ENCODE measurements at places on chromosomes 16 and 17.

DNA sequence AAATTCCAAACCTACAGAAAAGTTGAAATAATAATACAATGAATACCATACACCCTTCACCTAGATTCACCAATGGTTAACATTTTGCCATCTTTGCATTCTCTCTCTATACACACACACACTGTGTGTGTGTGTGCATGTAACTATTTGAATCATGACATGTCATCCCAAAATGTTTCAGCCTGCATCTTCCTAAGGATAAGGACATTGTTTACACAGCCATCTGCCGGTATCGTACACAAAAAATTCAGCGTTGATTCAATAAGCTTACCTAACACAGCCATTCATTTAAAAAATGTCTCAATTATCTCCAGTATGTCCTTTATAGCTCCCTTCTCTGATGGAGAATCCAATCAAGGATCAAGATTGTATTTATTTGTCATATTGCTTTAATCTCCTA lies 3.9 kb downstream of the MXRA7 start:
- DNase-seq, result no peak

DNA sequence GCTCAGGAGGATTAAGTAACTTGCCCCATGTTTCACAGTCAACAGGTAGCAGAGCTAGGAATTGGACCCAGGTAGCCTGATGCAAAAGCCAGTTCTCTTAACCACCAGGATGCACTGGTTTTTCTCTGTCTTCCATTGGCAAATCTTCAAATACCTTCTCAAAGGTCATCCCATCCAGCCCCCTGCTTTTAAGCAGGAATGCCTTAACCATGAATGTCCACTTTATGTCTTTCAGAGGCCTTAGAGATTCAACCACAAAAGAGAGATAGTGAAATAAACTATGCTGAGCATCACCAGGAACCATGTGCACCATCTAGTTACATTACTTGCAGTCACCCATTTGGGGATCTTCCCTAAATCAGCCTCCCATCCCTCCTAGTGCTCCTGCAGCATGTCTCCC lies 94.3 kb downstream of the C17orf67 start:
- DNase-seq, result no peak

DNA sequence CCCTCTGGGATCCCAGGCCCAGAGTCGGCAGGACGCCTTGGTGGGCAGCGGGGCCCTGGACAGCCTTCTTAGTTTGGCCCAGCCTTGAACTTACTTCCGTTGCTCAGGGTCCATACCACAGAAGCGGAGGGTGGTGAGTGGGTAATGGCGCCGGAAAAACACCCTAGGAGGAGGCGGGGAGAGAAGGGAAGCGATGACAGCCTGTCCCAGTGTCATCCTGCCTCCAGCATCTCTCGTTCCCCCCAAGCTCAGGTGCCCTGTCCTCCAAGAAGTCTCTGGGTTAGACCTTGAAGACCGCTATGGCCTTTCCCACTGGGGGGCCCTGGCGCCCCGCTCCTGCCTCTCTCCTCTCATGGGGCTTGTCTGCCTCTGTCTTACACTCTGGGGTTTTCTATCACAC lies 22.9 kb downstream of the TNS4 start:
- no peak for DNase-seq

DNA sequence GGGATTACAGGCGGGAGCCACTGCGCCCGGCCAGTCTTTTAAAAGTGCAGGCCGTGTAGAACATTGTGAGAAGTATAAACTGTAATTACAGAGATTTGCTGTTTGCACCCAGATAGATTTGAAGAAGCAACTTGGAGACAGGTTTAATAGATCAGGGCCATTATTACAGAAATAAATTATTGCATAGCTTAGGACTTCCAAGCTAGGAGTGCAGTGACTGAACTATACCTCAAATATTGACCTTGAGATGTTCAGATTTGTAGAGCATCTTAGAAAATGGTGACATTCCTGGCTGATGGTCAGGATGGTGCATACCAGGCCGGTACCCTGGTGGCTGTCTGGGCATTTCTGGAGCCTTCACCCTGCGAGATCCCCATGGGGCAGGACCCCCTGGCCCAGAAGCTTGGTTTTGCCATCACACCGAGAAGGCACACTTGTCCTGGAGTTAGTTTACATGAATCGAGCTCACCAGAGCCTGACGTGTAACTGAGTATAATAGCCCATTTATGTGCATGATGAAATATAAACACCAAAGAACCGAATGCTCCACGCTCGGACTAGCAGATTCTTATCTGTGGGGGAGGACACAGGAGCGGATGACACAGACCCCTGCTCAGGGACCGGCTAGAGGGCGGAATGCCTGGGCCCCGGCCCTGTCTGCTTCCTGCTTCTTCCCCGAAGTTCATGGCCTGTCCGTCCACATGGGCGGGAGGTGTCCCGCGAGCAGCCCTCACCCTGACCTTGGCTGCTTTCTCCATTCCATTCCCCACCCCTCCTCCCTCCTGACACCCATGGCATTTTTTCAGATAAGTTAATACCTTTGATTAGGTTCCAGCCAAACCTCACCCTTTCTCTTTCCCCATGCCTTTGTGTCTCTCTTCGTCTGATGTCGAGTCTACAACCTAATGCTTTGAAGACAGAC lies 32.1 kb downstream of the CCDC40 start:
- no peak for DNase-seq

DNA sequence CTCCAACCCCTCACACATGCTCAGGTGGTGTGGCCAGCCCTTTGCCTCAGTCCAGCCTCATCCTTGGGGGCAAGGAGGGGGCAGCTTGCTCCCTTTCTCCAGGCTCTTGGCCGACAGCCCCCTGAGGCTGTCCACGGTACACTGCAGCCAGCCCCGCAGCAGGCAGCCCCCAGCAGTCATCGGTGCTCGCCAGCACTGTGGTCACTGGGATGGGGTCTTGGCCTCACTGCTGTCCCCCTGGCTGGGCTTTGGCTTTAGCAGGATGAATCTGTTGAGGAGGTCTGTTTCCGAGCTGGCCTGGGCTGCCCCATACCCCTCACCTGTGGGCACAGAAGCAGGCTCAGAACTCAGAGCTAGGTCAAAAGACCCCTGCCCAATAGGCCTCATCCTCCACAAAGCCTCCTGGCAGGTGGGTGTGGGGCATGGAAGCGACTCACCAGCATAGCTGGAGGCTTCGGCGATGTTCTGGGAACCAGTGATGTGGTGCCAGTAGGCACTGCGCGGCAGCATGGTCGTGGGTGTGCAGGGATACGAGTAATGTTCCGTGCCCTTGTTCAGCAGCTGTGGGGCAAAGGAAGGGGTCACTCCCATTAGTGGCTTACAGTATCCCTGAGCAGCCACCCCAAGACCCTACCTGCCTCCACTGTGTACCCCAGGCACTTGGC lies 10.8 kb downstream of the POLR2C start:
- no peak for DNase-seq

- no peak for DNase-seq
Observed at GRCh38 chr17:31748881-31749280, 110.2 kb downstream of the COPRS start.

- no peak for DNase-seq
Observed at GRCh38 chr16:10564591-10564990, 15.8 kb downstream of the EMP2 start.

- DNase-seq, result no peak
Observed at GRCh38 chr17:59899099-59899498, 6.2 kb downstream of the RPS6KB1 start.

GRCh38 chr17:30832438-30833124 lies 815 bp downstream of the ATAD5 start:
- DNase-seq, result no peak

- no peak for DNase-seq
Observed at GRCh38 chr17:7846765-7847661, 7.9 kb upstream of the TMEM88 start.

DNA sequence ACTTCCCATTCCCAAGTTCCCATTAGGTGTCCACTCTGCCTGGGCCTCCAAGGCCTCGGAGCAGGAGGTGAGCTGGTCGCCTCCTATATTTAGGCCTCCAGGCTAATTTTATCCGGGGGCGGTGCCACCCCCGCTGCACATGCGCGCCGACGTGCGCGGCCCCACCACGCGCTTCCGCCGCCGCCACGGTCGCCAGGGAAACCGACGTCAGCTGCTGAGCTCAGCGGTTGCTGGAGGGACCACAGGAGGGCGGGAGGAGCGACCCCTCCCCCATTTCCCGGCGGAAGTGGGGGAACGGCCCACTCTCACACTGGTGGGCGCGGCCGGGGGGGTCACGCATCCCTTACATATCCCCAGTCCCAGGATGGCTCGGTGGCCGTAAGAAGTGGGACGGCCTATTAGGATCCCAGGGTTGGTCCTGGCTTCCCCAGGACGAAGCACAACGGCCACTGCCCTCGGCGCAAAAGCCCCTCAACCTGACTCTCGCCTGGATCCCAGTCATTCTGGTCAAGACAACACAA lies 1.0 kb downstream of the PER1 start:
- peak; percentile 88 for DNase-seq

DNA sequence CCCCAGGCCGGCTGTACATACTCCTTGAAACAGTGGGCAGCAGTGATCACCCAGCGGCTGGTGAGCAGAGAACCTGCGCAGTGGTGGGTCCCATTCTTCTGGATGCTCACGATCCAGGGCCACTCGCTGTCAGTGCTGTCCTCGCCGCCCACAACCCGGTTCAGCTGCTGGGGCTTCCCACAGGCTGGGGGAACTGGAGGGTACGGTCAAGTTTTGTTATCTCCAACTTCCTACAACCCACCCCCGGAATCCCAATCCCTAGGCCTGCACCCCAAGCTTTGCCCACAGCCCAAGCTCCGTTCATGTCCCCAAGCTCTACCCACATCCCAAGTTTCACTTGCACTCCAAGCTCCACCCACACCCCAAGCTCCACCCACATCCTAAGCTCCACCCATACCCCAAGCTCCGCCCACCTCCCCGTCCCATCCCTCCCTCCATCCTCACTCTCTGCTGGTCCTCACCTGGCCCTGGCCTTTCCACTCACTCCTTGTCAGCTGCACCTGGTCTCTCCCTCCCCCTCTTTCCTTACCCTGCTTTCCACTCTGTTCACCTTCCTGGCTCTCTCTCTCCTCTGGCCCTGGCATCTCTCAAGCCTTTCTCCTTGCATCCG lies 1.8 kb downstream of the PRSS22 start:
- DNase-seq, result no peak

DNA sequence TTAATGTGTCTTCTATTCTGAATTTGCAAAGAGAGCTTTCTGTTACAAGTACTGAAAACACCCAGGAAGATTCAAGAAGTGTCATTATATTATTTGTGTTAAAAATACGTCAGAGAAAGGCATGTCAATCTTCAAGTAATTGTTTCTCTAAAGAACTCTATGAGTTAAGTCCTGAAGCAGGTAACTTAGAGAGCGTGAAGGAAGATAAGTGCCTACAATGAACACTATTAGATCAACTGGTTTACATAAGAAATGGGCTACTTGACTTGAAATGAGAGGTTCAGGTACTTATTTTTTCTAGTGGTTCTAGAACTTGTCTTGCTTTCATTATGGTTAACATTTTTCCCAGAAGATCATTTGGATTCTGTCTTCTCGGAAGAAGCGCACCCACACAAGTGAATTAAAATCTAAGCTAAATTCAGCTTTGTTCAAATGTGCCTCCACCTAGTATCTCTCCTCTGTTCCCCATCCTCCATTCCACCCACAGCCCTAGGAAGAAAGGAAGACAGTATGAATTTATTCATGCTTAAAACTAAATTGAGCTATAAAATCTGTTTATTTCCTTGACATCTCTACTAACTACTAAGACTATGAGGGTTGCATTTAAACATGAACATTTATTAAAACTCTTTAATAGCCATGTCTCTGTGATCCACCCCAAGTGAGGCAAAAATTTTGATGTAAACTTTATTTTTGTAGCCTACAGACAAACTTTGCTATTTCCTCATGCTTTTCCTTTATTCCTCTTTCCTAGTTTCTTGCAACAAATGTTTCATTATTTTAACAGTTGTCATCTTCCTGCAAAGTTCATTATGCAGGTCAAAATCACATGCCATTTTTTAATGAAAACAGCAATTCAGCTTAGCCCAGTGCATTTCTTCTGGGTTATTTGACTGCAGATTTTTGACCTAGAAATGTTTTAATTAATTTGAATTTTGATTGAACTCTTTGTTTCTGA lies 206.8 kb downstream of the KCNJ2 start:
- DNase-seq, result no peak

- no peak for DNase-seq
Observed at GRCh38 chr17:71970312-71970711, 150.5 kb upstream of the SOX9 start.

DNA sequence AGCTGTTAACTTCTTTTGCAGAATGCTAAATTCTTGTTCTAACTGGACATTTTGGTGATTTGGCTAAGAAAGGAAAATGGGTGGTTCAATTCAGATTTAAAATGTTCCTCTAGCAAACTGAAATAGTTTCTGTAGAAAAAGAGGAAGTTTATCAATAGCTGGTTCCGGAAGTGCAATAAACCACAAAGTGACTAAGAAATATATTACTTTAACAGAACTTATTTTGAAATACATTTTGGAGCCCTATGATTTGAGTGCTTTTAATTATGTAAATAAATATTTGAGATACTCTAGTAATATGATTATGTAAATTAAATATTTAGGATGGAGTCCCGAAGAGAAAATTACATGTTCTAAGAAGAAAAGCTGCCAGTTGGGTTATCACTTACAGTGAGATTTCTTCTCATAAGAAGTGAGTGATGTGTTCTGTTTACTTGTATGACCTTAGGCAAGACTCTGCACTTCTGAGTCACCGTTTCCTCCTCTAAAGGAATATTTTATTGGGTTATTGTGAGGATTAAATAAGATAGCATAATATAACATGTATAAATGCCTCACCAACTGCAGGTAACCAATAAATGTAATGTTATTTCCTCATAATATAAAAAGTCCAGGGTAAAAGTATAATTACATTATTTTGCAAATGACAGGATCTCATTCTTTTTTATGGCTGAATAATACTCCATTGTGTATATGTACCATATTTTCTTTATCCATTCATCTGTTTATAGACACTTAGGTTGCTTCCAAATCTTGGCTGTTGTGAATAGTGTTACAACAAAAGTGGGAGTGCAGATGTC lies at the start of gene EVI2B:
EVI2B (minus strand) TSS at position 73 of the 800 bp plus-strand sequence. CDS start 8,445 bp downstream, outside the sequence.
- DNase-seq, result peak; percentile 26

DNA sequence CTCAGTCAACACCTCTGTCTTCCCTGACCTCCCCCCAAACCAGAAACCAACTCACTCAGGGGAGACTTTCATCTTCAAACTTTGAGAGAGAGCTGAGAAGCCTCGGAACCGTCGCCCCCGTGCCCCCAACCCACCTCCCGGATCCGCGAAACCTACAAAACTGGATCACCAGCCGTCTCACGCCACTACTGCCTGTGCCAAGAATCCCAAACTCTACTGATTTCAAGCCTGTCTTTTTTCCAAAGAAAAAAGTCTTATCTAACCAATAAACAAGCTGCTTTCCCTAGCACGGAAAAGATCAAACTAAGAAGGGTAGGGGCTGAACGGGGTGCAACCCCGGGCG lies 2.0 kb downstream of the AXIN2 start:
- no peak for DNase-seq

DNA sequence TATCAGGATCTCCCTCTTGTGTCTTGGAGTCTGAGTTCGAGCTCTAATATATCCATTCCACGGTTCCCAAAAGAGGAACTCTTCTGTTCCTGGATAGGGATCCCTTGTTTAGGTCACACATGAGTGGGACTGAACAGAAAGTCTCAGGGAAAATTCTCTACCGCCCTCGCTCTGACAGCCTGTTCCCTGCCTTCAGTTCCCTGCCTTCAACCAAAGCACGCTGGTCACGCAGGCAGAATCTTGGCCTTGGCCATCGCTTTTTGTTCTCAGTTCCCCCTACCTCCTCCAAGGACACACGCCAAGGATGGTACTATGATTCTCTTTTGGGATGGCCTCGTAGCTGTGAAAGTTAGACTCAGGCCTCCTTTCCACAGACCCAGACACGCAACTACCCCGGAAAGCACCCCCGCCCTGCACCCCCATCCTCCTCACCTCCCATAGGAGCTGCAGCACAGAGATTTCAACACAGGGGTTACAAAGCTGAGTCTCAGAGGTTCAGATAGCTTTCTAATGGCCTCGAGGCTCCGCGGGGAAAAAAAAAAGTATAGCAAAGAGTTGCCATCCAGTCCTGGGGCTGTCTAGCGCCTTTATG lies 1.5 kb upstream of the SHISA6 start:
- DNase-seq, result no peak
